ENCODE measurements at places on chromosomes 5 and 9.

- DNase-seq = no peak
Measured at GRCh38 chr9:136119061-136119882, 597 bp upstream of the TMEM250 start.

DNA sequence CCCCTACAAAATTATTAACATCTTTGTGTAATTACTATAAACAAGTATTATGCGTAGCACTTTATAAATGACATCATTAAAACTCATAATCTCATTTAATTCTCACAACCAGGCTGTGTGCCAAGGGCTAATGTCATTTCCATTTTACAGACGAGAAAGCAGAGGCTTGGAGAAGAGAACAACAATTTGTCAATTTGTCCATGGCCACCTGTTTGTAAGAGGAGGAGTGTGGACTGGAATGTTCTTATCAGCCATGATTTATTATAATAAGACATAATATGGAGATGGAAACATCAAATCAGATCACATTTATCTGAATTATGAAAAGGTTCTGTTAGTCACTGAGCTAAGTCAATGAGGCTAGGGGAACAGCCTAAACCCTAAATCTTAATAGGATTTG is 97.0 kb downstream of the DROSHA start:
- DNase-seq = no peak

DNA sequence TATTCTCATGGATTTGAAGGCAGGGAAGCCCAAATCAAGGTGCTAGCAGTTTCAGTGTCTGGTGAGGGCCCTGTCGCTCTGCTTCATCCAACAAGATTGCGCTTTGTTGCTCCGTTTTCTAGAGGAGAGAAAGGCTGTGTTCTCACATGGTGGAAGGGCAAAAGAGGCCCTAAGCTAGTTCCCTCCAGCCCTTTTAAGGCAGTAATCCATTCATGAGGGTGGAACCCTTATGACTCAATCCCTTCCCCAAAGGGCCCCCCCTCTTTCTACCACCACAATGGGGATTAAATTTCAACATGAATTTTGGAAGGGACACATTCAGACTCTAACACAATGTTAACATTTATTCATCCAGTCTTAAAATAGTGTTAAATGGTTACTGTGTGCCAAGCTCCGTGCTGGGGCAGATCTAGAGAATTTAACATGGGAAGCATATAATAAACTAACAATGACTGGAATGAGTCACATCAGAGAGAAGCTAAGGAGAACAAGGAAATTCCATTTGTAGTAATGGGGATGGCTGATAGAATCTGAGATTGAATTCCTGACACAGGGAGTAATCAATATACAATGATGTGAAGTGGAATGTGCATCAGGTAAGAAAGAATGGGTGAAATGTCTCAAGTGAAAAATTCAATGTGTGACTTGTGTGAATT is 382.8 kb upstream of the ZNF608 start:
- no peak for DNase-seq

DNA sequence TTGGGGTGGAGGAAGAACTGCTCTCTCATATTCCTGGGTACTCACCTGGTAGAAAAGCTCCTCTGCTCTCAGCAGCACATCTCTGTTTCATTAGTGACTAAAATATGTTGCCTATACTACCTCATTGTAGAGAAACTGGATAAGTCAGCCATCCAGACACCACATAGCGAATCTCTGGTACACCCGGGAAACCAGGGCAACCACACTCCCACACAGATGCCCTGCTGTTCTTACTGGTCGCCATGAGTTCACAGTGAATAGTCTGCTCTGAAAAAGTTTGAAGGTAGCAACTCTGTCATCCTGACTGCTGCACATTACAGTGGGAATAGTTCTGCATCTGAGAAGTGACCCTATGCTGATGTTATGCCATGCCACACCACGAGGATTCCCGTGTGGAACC is 135.0 kb downstream of the ENTREP1 start:
- DNase-seq = no peak

DNA sequence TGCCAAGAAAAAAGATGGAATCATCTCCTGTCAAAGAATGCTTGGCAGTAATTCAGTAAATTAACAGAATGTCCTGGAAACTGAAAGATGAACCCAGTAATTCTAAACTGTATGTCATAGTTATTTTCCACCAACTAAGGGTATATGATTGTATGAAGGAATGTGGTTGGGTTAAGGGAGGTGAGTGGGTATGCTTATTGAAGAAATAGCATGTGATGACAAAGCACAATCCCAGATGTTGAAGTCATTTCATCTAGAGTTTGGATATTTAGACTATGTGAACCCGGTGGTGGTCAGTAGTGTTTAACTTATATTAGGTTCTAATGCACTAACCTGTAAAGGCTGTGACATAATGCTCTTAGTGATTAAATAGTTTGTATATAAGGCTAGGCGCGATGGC is 87.3 kb downstream of the CDKN2A start:
- DNase-seq = no peak

- no peak for DNase-seq
Measured at GRCh38 chr5:115475788-115476187, 68.8 kb downstream of the FEM1C start.

- no peak for DNase-seq
Measured at GRCh38 chr9:117551171-117551570, 136.3 kb upstream of the ASTN2 start.
